Activated naive CD4-positive, alpha-beta T cell treated with anti-CD3 and anti-CD28 coated beads, Interleukin-2, amount 50 U/mL, for 16 hours (primary cell): ENCODE measurements at places on chromosomes 6 and 20.

- DNase-seq: no peak
Measured at GRCh38 chr6:86959656-86960055, 22.3 kb downstream of the HTR1E start.

GRCh38 chr6:148379966-148380713 lies 37.5 kb downstream of the SASH1 start:
- DNase-seq: no peak

- DNase-seq: no peak
Measured at GRCh38 chr6:131210469-131210868, 75.2 kb downstream of the AKAP7 start.

GRCh38 chr6:16178351-16178750 lies 49.5 kb downstream of the MYLIP start:
- no peak for DNase-seq

DNA sequence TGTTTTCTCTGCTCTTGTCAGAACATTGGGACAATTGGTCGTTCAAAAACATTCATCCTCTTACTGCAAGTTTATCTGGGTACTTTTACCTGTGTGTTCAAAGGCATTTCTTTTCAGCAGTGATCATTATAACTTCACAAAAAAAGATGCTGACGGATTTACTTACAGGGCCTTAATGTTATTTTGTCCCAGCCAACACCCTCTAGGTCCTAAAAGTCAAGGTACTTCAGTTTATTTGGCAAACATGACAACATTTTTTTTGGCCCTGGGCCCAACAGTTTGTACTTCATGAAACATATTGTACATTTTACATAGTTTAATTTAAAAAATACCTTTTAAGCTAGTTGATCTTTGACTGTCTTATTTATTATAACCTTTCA lies 241.2 kb upstream of the TAB2 start:
- no peak for DNase-seq
